ENCODE measurements at places on chromosomes 4 and X.
A peak's percentile ranks its signal among the peaks of the same experiment; 100 is the strongest.

- DNase-seq = no peak
Measured at GRCh38 chr4:77586951-77587383, 18.7 kb upstream of the CXCL13 start.

DNA sequence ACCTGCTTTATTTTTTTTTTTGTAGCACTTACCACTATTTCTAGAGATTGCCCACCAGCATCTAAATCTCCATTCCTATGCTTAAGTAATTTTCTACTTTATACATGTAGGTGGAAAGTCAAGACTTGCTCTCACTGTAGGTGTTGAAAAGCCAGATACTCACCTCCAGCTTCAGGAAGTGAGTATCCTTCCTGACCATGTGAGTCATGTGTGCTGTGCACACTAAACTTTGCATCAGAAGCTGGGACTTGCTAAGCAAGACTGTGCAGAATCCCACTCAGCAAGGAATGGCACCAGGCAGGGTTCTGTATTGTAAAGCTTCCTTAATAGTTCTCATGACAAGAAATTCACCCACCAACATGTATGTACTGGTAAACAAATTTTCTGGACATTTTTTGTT lies 151.8 kb downstream of the POU4F2 start:
- DNase-seq = no peak

DNA sequence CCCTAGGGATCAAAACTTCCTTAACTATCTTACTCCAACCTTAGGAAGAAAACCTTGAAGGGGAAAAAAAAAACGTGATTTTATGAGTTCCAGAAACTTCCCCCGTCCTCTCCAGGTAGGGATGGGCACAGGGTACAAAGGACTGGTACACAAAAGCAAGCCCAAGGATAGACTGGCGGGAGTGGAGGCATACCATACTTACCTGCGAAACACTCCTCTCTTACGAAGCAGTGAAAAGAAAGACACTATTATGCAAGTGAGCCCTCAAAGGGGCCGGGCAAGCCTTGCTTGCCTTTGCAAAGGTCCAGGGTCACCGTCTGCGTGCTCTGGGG lies 651 bp downstream of the TSPAN6 start:
- no peak for DNase-seq

DNA sequence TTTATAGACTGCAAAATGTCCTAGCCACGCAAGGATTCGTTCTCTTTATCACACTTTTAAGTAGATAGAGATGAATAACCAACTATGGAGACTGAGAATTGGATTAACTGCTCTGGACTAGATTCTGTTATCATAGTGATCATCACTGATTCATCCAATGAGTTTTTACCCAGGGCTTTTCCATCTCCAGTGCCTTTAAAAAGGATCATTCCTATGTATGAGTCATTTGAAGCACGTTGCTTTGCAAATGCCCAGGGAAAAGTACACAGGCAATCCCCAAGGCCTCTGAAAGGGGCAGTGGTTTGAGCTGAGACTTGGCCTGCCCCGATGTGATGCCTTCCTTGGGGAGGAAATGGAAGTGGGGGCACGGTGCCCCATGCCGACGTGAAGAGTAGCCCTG lies 122.7 kb upstream of the PSAPL1 start:
- DNase-seq = no peak

DNA sequence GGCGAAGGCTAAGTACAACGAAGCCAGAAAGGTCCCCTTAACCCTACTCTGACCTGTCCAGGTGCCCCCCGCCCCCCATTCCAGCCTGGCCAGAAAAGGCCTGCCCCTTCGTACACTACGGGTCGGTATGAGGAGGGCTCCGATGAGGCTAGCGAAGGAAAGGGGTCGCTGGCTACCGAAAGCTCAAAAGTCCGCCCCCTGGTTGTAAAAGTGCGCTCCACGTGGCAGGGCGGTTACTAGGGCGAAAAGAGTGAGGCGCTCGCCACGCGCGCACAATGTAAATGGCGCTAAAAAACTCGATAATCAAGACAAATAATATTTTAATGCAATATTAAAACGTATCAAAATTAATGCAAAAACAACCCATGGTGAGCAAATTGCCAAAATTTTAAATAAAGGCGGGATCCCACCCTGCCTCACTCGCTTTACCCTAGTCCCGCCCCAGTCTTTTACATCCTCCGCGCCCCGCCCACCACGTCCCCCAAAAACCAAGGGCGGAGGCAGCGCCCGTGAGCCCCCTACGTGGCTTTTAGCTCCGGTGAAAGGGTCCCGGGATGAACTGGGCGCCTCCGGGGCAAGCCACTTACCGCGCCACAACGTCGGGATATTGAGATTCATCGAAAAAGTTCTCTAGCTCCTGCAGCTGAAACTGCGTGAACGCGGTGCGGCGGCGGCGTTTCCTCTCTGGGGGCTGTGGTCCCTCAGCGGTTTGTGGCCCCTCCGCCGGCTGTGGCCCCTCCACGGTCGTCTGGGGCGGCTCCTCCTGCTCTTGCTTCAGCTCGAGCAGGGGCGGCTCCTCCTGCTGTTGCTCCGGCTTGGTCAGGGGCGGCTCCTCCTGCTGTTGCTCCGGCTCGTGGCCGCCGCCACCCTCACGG lies 929 bp downstream of the ESX1 start:
- DNase-seq = no peak

DNA sequence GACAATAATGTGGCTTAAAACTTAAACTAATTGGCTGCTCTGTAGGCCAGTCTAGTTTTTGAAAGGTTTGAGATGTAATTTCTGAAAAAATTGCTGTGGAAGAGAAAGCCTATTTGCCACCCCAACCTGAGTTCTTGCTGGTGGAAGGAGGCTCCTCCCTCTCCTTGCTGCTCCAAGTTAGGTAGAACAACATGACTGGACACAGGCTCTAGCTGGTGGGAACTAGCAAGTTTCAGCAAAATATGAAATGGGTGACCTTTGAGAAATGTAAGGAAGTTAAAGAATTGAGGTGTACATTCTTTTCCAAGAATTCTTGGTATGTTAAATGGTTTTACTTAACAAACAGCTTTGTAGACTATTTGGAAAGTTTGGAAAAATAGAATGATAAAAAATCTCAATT lies 8.0 kb downstream of the RPL34 start:
- no peak for DNase-seq

GRCh38 chr4:150096625-150097024 lies 18.4 kb downstream of the DCLK2 start:
- DNase-seq = no peak

GRCh38 chr4:169037506-169037905 lies 27.5 kb upstream of the CBR4 start:
- DNase-seq = no peak

- DNase-seq = no peak
Measured at GRCh38 chrX:129058405-129058804, 464.9 kb downstream of the SMARCA1 start.

DNA sequence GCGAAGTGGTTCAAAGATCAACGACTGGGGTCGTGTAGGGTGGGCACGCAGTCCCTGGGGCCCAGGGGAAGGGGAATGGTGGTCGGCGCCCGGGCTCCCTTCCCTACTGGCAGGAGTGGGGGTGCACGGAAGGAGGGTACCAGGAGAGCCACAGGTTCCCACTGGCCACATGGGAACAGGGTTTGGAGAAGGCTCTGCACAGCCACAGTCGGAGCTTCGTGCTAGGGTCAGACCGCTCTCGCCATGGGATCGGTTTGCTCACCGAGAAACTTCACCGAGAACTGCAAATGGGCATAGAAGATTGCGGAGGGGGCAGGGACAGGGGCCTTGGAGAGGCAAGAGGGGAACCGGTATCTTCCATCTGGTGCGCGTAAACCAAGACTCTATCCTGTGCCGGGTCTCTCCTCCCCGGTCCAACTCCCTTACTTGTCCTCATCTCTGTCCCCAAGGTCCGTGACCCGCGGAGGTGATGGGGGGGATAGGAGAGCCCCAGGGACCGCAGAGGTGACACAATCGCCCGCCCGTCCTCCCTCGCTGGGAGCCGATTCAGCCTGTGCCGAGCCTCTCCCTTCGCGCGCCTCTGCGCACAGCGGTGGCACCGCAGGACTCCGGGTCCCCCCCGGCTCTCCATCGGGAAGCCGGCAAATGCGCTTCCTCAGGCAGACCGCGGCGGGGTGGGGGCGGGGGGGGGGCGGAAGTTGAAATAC lies 1.0 kb downstream of the SCD5 start:
- no peak for DNase-seq

- DNase-seq = no peak
Measured at GRCh38 chrX:118024482-118024881, 92.1 kb downstream of the KLHL13 start.

DNA sequence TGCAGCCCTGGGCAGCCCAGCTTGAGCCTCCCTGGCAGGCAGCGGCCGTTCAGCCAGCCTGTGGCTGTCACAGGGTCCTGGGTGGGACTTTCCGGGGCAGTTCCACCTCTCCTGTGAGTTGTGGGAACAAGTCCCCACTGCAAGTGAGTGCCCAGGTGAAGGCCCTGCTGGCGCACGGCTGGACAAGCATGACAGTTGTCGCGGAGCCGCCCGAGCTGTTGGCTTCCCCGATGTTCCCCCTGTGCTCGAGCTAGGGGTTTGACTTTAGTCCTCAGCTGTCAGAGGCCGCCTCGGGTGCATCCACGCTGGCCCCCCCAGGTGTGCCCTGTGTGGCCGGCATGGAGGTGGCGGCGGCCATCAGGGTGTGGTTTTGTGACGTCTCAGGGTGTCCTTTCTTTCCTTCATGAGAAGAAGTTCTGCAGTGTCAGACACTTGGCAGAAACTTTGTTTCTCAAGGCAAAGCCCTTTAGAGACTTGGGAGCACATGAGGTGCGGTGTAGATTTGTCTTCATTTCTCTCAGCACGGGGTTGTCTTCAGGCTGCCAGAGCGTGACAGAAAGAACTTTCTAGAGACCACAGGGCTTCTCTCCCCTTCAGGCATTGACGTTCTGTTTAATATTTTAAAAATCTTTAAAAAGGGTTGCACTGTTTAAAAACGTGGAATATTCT lies 69.4 kb upstream of the HGFAC start:
- DNase-seq = no peak

DNA sequence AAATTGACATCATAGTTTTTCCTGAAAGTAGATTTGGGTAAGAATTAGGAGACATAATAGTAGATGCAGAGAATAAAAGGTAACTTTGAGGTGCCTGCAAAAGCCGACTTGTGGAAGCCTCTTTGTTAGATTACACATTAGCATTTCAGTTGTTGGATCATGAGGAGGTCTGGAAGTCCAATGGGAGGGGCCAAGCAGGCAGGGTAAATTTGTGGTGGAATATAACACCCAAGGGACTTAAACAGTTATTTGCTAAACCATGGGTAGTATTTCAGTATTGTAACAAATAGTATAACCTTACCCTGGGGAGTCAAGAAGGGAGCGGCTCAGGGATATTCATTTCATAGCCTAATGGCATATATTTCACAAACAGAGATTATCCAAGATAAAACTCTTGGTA lies 810.7 kb upstream of the AMOT start:
- no peak for DNase-seq

DNA sequence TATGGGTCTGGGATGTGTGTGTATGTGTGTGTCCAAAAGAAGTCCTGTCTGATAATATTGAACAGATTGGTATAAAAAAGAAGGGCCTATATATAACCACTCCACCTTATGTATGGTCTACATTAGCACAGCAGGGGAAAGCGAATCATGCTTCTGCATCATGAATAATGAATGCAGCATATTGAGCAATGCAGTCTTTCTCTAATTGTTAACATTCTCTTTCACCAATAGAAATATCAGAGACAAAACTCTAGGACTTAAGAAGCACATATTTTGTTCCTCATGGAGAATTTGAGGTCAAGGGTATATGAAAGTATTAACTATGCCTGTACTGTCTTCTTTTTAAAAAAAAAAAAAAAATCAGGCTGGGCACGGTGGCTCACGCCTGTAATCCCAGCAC lies 264.3 kb upstream of the NOCT start:
- no peak for DNase-seq

GRCh38 chr4:985123-985830 lies 1.6 kb upstream of the IDUA start:
- peak; percentile 69 for DNase-seq

- no peak for DNase-seq
Measured at GRCh38 chrX:110442635-110443034, 84.0 kb downstream of the RTL9 start.

- DNase-seq = no peak
Measured at GRCh38 chr4:9898596-9899305, 117.3 kb downstream of the DRD5 start.

GRCh38 chr4:112946127-112946526 lies 103.3 kb upstream of the ANK2 start:
- DNase-seq = no peak

- DNase-seq = no peak
Measured at GRCh38 chr4:25811374-25811690, 51.5 kb downstream of the SEL1L3 start.

GRCh38 chrX:109398833-109399232 lies 83.1 kb downstream of the GUCY2F start:
- no peak for DNase-seq

- DNase-seq = no peak
Measured at GRCh38 chrX:13024986-13025385, 19.4 kb downstream of the FAM9C start.

DNA sequence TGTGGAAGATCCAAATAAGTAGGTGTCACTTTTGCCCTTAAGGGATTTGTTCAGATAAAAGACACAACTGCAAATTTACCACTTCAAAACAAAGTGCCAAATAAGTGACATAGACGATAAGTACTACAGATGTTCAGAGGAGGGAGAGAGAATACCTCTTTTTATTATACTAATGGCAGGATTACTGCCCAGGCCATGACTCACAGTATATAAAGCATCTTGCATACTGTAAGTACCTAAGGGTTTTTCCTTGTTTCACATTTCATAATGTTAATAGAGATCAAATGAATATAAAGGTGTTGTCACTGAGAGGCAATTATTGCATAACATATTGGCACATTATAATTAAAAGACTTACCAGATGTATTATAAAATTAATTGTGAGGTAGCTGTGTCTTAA lies 46.4 kb downstream of the PTPN13 start:
- DNase-seq = no peak

GRCh38 chr4:146646593-146647325 lies 8.1 kb downstream of the POU4F2 start:
- no peak for DNase-seq

- no peak for DNase-seq
Measured at GRCh38 chrX:17737986-17738713, 857 bp downstream of the SCML1 start.
